ENCODE measurements at places on chromosomes 7 and 10.

DNA sequence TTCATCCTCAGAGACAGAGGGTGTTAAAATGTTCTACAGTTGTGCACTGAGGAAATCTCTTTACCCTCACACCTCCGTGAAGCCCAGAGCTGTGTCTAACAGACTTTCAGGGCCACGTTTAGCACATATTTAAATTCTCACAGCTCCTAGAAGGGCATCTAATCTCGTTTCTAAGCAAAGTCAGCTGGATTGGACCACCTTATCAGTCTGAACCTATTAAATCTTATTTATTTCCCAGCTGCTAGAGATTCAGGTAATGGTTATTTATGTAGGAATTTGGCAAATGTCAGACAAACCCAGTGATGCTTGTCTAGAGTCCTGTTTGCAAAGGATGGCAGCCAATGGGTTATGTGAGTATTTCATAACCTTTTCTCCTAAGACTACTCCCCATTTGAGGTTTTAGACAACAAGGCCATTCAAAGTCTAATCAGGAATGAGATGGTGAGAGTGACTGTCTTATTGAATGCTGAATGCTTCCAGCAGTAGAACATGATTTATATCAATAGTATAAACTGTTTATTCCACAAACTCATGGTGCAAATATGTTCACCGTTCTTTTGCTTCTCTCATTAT, 54.8 kb upstream of the EXOC4 start:
- no peak for DNase-seq

DNA sequence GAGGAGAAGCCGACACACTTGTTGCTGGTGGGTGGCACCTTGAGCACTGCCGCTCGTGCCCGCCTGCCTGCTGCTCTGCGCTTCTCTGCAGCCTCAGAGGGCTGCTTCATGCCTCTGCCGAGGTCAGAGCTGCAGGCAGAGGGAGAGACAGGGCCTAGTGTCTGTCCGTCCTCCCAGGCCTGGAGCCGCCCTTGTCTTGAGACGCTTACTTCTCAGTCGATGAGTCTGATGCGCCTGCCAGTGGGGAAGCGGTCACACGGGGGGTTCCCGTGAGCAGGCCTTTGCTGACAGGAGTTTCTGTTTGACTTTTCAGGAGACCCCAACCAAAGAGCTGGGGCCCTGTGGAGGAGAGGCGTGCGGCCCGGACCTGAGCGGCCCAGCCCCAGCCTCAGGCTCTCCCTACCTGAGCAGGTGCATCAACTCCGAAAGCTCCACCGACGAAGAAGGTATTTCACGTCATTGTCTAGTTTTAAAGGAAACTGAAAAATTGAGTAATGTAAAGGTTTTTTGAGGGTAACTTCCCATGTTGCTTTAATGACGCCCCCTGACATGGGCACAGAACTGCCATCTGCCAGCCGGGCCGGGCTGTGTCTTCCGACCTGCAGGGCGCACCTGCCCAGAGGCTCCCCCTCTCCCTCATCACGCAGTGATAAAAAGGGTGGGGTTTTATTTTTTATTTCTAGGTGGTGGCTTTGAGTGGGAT, 7.8 kb upstream of the BHLHA15 start:
- DNase-seq: no peak

GRCh38 chr7:69070476-69070875, 527.8 kb upstream of the AUTS2 start:
- no peak for DNase-seq

DNA sequence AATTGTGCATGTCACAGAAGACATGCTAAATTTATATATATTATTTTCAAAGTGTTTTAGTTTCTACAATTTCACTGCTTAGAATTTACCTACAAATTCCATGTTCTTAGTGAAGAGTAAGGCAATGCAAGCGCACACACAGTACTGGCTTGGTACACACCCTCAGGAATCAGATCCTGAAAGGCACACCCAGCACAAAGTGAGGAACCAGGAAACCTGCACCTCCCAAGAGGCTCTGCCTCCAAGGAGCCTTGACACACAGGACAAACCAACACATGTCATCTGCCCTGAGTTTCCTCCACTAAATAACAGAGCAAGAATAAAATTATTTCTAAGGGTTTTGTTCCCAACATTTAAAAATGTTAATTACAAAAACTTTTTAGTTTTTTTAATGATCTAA, 156.2 kb downstream of the PARD3 start:
- no peak for DNase-seq

- no peak for DNase-seq
Measured at GRCh38 chr7:130151591-130152492, 53.4 kb downstream of the TMEM209 start.

- no peak for DNase-seq
Measured at GRCh38 chr10:96614515-96614914, 27.7 kb upstream of the TM9SF3 start.

GRCh38 chr10:122138831-122139625, 132.1 kb upstream of the BTBD16 start:
- no peak for DNase-seq

DNA sequence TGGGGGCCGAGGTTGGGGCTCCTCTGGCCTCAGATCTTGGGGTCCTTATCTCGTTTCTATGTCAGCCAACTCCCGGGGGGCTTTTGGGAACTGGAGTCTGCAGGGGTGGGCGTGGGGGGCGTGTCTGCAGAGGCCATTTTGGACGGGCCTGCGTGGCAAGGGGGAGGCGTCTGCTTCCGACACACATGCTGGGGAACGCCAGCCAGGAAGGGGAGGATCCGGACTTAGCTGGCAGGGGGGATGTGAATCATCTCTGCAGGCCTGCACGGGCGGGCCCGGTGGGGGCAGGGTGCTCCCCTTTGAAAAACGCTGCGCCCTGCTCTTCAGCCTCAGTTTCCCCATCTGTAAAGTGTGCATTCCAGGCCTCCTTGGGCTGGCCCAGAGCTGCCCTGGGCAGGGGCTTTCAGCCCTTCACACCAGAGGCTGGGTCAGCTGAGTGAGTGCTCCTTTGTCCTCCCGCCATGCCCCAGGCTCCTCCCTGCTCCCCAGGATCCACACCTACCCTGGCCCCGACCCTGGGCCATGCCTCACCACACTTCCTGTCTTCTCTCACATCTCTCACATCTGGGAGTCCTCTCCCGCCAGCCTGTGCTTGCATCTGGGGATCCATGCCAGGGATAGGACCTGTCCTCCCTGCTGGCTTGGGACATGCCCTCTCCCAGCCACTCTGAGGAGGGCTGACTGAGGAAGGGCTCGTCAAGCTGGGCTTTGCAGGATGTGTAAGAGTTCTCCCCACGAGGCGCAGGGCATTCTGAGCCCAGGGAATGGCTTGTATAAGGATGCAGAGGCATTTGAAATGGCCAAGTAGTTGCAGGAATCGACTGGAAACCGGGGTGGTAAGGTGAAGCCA, 172.6 kb upstream of the TNRC18 start:
- no peak for DNase-seq

- no peak for DNase-seq
Measured at GRCh38 chr7:12211711-12212485, 804 bp downstream of the TMEM106B start.

DNA sequence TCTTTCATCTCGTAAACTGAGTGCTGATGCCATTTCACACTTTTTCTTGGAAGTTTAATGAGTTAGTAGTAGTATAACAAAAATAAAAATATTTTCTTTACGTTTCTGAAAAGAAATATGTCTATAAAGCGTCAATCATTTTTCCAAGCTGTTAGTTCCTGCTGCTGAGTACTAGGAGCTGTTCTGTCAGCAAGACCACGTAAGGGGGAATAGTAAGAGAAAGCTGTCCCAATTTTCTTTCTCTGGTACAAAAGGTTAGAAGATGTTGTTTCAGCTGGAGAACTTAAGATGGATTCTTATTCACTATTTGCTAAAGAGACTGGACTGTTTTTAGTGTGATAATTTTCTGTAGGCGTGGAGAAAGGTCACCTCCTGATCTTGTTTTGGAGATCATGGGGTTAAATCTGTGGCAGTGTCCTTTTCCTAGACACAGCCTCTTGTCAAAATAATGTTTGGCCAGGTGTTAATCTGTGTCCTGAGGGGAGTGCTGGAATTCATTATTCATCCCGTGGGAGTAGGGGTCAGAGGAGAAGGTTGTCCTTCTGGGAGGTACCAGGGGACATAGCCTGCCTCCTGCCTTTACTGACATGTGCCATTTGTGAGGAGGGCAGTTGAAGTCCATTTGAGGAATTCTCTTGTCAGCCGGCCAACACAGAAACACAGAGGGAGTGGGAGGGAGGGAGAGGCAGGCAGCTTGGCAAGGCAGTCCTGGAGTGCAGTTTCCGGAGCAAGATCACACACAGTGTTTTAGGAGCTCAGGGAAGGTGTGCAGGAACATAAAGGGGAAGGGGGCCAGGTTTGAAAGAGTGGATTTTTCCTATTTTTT, 368.7 kb downstream of the AUTS2 start:
- DNase-seq: peak; percentile 52

- DNase-seq: no peak
Measured at GRCh38 chr7:15515252-15515651, 46.6 kb downstream of the AGMO start.

- no peak for DNase-seq
Measured at GRCh38 chr7:67990003-67990402, 993.4 kb downstream of the TYW1 start.

GRCh38 chr7:69864822-69865221, 266.5 kb downstream of the AUTS2 start:
- DNase-seq: no peak

GRCh38 chr7:100588438-100588837, 2.3 kb downstream of the FBXO24 start:
- no peak for DNase-seq

- peak; percentile 53 for DNase-seq
Measured at GRCh38 chr7:129434675-129435318, 565 bp downstream of the STRIP2 start.

- no peak for DNase-seq
Measured at GRCh38 chr10:75472685-75473084, 41.3 kb downstream of the LRMDA start.

DNA sequence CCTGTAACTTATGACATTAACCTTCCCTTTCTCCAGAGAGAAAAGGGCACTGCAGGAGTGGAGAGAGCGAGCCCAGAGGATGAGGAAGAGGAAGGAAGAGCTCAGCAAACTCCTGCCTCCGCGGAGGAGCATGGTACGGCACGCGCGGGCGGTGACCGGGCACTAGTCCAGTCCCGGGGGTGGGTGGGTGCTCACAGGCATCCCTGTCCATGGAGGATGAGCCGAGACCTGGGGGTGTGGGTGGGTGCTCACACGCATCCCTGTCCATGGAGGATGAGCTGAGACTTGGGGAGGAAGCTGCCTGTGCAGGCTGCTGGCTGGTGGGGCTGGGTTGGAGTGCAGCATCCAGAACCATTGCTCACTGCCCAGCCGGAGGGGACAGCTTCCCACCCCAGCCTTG, 23.8 kb downstream of the LRRC27 start:
- DNase-seq: no peak

DNA sequence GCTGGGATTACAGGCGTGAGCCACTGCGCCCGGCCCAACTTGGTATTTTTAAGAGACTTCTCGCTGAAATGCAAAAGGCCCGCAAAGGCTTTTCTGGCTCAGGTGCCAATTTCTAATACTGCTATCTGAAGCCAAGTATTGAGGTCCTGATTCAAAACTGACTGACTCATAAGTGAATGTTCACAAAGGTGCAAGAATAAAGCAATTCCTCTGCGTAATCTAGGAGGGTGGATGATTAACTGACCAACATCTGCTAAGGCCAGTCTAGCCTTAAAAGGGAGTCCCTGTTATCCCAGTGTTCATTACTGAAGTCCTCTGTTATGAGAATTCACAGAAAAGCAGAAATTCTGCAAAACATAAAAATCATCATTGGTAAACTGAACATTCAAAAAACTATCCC, 111.4 kb downstream of the SRPK2 start:
- no peak for DNase-seq

GRCh38 chr10:31603235-31604087, 284.4 kb downstream of the ZEB1 start:
- DNase-seq: peak; percentile 73

DNA sequence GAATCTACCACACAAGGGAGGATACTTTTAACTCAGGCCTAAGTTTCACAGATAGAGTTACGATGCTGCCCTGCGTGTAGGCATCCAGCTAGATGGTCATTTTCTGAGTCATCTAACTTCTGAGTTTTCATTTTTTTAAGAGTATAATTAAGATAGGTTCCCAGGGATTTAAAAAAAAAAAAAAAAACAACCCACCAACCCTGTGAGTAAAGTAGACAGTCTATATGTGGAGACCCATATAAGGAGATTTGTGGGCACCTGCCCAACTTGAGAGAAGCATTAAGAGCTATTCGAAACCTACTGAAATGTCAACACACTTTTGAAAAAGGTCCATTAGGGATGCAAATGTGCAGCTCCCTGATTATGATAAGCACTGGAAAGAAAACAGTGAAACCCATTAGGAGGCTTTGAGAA, 257.3 kb downstream of the TRIL start:
- DNase-seq: peak; percentile 77

DNA sequence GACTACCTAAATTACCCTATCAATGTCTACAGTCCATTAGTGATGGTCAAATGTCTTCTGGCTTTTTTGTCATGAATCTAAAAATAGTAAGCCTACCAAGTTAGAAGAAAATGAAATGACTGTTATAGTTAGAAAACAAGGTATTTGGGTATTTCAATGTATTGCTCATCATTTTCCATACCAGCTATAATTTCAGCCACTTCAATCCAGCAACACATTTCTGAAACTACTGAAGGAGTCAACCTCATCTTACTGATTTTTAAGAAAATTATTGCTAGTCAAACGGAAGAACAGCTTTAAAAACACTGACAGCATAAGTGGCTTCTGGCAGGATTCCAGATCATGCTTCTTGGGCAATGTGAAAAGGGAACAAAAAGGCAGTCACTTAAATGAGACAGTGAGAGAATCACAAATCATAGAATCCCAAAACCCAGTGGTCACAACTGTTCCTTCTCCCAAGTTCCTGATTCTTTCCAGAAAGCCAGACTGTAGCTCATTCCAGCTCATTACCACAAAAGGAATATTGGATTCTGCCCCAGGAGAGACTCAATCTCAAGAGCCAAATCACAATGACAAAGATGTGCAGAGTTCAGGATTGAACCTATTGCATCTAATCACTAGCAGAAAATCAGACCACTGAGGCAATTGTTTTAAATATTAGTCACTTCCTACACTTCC, 61.2 kb upstream of the LRRN3 start:
- no peak for DNase-seq

DNA sequence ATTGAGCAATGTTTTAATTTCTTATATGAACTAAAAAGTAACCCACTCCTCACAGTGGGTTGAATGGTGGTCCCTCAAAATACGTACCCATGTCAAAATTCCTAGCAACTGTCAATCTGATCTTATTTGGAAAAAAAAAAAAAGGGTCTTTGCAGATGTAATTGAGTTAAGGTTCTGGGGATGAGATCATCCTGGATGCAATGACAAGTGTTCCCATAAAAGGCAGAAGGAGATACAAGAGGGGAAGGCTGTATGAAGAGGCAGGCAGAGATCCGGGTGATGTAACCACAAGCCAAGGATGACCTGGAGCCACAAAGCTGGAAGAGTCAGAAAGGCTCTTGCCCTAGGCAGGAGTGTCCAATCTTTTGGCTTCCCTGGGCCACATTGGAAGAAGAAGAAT, 516.3 kb upstream of the MKI67 start:
- no peak for DNase-seq

- no peak for DNase-seq
Measured at GRCh38 chr7:100861616-100861985, 5.6 kb upstream of the TRIP6 start.
